ENCODE measurements at places on chromosomes 12 and 14.

DNA sequence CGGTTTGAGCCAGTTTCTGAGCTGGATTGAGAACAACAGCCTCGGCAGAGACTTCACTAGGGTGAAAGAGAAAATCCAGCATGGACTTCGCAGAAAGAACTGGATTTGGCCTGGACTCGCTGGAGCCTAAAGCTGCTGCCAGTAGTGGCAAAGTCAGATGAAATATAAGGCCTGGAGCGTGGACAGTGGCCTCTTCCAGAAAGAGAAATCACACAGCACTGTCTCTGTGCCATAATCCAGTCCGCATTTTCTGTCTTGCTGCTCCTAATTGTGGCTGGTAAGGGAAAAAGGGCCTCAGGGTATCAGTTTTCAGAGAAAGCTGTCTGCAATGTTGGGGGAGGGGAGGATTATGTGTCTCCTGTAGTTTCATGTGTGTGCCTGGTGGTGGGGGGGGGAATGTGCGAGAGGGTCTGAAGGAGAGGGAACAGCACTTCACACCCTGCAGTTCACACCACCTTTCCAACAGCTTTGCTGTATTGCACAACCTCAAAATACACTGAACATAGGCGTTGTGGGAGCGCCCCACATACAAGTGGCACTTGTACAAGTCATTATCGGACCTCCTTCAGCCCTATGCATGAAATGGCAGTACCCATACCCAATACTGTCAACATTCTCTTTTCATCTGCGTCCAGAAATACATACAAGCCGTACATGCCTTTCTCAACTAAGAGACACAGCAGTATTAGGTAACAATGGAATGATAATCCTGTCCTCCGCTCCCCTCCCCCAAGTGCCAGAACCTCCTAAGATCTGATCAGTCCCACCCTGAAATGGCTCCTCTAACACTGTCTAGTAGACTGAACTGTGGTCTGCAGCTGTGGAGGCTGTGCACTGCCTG, 107.5 kb upstream of the ATF7IP start:
- peak; percentile 100 for DNase-seq

DNA sequence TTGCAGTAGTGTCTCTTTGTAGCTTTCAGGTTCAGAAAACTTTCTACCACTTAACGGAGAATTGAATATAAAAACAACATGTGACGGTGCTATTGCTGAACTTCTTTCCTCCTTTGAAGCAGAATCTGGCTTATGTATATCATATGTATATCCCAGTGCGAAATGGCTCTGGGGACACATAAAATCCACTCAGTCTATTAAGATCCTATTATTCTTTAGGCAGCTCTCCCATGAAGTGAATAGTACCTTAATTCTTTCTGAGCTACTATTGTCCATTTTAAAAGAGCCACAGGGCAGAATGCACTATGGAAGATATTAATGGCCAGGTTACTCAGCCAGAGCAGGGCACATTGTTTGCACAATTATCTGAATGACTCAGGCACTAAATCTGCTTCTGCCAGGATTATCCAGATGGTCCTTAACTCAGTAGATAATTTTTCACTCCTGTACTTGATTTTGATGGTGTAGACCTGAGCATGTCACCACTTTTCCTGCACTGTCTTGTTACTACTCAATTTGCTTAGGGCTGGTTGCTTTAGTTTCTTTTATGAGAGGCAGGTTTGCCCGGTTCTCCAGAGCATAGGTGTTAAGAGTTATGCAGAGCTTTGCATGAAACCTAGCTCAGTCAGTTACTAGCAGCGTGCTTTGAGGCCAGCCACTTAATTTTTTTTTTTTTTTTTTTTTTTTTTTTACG, 5.5 kb downstream of the CNTN1 start:
- DNase-seq = no peak

DNA sequence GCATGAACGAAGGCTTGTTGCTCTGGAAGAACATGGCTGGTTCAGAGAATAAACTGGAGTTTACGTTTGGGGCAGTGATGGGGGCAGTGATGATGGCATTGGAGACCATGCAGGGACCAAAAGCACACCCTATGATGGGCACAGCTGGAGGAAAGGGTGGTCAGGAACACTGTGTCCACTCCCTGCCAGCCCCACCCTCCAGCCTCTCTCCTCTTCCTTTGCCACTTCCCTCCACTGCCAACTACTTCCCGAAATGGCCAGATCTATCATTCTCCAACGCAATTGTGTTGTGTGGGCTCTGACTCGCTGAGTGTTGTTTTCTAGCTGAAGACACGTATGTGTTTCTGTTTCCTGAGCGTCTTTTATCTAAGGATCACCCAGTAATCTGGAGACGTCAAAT, 39.3 kb upstream of the GSG1 start:
- no peak for DNase-seq

DNA sequence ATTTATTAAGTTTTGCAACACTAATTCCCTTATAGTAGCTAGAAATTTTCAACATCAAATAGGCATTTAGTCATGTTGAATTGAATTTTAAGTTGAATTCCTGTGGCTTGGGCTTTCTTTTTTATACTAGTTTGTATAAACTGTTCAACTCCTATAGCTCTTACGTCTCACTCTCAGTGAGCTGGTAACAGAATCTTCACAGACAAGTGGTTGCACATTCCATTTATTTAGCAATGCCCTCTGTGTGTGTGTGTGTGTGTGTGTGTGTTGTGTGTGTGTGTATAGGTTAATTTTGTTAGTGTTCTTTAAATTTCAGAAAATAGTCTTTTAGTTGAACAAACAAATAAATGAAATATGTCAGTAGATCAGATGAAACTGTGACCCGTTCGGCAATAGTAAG, 425.0 kb downstream of the NPAS3 start:
- DNase-seq = no peak

- no peak for DNase-seq
These were observed 12.0 kb downstream of the AQP6 start for GRCh38 chr12:49984476-49985359.

DNA sequence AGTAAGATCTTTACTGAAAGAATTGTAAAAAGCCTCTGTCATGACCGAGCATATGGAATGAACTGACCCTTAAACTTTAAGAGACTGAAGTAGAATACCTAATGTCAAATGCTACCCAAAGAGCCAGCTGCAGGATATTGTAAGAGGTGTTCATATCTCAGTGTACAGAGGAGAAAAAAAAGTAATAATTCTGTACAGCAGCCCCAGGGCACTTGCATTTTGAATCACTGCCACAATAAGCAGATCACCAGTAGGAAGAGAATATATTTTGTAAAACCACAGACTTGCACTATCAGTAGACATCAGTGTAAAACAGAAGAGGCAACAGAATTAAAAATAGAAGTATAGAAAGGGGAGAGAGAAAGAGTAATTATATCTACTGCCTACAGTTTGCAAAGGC, 162.6 kb downstream of the PPFIA2 start:
- no peak for DNase-seq

- no peak for DNase-seq
These were observed 11.6 kb downstream of the BTG1 start for GRCh38 chr12:92133795-92134637.

- no peak for DNase-seq
These were observed 1.0 kb upstream of the CAMKK2 start for GRCh38 chr12:121297435-121297991.

- no peak for DNase-seq
These were observed 386 bp downstream of the HDAC7 start for GRCh38 chr12:47819138-47819895.

- no peak for DNase-seq
These were observed 157.5 kb downstream of the NRXN3 start for GRCh38 chr14:78327426-78328221.

DNA sequence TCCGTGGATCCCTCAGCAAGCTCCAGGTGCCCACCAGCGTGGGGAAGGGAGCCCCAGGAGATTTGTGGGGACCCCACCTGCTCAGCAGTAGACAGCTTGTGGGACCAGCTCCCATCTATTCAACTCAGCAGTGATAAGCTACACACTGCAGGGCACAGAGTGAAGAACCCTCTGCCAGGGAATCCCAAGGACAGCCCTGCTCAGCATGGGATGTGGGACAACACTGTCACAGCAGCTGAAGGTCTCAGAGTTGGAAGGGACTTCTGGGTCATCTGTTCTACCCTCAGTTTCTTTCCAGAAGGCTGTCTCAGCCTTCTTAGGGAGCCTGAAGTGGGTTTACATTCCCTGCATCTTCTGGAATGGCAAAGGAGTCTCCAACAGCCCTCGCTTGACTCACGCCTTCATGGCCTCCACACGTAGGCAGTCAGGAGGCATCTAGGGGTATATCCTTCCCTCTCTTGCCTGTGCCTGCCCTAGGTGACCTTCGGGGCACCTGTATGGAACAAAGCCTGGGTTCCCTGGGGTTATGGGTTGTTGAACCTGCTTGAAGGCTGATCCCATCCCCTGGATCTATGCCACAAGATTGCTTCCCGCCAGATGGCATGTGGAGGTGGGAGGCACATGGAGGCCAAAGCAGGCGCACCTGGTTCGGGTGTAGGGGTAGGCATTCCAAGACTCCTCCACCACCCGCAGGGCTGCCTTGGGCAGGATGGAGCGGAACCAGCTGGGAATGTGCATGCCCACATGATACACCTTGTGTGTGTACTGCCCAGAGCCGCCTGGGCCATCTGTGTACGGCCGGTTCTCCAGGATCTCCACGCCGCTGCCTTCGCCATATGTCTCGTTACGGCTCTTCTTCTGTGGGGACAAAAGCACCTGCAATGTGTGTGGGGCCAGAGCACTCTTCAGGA, 33.0 kb downstream of the ARL6IP4 start:
- DNase-seq = no peak

DNA sequence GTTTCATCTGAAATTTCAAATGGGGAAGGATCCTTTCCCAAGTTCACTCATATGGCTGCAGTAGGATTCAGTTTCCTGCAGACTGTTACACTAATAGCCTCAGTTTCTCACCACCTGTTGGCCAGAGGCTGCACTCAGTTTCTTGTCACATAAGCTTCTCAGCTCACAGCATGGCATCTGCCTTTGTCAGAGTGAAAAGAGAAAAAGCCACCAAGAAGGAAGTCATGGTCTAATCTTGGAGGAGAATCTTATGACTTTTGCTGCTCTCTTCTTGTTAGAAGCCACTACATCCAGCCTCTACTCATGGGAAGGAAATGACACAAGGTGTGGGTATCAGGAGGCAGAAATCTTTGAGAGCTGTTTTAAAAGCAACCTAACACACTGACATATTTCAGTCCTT, 39.4 kb upstream of the BTG1 start:
- no peak for DNase-seq

DNA sequence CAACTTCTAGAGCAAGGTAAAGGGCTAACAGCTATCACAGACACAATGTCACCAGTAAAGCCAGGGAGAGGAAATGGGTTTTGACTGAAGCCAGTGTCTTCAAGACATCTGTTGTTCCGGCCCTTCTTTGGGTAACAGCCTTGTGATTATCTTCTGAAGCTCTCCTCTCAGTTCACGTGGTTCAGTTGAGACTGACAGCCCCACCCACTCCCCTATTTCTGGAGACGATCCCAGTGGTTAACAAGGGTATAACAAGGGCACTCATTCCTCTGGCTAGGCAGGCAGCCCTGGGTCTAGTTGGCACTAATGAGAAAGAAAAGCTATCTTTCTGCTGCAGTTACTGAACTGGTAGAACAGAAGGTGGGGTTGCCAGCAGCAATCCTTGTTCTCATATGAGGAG, 6.9 kb downstream of the GNPTAB start:
- DNase-seq = no peak

GRCh38 chr14:65170768-65171507, 68.6 kb upstream of the MAX start:
- DNase-seq = no peak

DNA sequence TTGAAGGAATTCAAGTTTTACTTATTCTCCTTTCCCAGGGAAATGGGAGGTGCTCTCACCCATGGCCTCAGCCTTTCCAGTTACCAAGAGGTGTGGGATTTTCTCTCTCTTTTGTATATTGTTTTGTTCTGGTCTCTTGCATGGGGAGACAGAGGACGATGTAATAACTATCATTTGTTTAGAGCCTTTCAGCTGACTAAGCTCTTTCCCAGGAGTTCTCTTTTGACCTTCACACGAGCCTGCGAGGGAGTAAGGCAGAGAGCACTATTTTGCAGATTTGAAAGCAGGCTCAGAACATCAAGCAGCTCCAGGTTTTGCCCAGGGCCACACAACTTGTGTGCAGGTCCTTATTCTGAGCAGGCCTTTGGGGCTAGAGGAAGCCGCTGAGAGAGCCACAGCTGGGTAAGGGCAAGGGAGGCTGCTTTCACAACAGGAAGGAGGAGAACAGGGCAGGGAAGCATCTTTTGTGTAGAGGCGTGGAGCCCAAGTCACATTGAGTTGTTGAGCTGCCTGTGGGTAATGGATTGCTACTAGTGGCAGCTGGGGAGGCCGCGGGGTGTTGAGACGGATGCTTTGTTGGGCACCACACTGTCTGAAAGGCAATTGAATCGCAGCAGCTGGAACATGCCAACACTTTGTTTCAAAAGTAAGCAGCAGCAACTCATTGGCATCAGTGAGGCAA, 116.2 kb downstream of the PRMT8 start:
- no peak for DNase-seq

All from retinal pigment epithelial cell (primary cell).